ENCODE measurements at places on chromosomes 3 and 15. TPM values are rescaled to one million over a fixed set of nuclear protein-coding genes. Genes with fewer than 3 reads are reported as not detected.

Gene SUSD5
- total RNA-seq: not detected

Gene SST
- total RNA-seq: not detected

Gene CCDC39
- not detected for total RNA-seq

Gene CCR9
- 3.2 TPM for total RNA-seq

Gene PRTG
- not detected for total RNA-seq

Gene PLSCR2
- not detected for total RNA-seq

Gene HGD
- 0.23 TPM for total RNA-seq

Gene LMLN
- 1.5 TPM for total RNA-seq

Gene NEK4
- total RNA-seq: 26.7 TPM

Gene CCDC13
- 0.35 TPM for total RNA-seq

Gene CATSPER2
- 0.94 TPM for total RNA-seq

Gene CERS3
- total RNA-seq: not detected

Gene TM4SF1
- total RNA-seq: not detected

Gene LRRC34
- 9.6 TPM for total RNA-seq

Gene UNC45A
- 76.3 TPM for total RNA-seq

Gene HRG
- total RNA-seq: not detected

Gene LRRC2
- 0.07 TPM for total RNA-seq

Gene C3orf33
- 1.1 TPM for total RNA-seq

Gene PODXL2
- total RNA-seq: 2.2 TPM

Gene SEMA5B
- total RNA-seq: not detected

Gene VEPH1
- total RNA-seq: not detected

Data from activated CD8-positive, alpha-beta memory T cell treated with anti-CD3 and anti-CD28 coated beads, Interleukin-2, amount 10 ng/mL, durations not matched to agents 7 days and 5 days (primary cell).